ENCODE measurements at places on chromosomes 3 and 15.

GRCh38 chr15:100108846-100109245, 232.9 kb downstream of the ADAMTS17 start:
- no peak for DNase-seq

DNA sequence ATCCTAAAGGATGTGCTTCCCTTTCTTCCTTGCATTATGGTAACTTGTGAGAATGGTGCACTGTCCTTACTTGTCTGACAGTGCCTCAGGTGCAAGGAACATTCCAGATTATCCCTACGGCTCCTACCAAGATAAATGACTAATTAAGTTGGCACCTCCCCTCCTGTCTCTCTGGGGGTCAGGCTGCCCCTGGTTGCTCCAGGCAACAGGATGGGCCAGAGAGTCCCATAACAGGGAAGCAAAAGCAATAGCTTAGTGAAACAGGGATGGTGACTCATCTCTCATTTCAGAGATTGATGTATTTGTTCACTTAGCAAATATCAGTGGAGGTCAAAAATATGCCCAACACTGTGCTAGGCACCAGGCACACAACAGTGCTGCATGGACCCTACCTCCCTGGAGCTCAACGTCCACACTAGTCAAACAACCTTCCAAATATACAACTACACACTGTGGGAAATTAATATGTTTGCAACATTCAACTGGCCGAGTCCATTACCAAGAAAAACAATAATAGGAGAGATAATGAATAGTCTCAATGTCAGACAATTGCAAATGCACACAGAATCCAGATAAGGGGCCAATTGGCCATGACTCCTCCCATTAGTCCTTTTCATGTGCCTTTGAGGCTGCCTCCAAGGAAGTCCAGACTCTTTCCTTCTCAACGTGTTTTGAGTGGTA, 249.0 kb downstream of the TLE3 start:
- no peak for DNase-seq

GRCh38 chr3:122189357-122189756, 5.9 kb downstream of the CASR start:
- DNase-seq = no peak

- no peak for DNase-seq
Measured at GRCh38 chr15:64731805-64732151, 43.6 kb downstream of the RBPMS2 start.

DNA sequence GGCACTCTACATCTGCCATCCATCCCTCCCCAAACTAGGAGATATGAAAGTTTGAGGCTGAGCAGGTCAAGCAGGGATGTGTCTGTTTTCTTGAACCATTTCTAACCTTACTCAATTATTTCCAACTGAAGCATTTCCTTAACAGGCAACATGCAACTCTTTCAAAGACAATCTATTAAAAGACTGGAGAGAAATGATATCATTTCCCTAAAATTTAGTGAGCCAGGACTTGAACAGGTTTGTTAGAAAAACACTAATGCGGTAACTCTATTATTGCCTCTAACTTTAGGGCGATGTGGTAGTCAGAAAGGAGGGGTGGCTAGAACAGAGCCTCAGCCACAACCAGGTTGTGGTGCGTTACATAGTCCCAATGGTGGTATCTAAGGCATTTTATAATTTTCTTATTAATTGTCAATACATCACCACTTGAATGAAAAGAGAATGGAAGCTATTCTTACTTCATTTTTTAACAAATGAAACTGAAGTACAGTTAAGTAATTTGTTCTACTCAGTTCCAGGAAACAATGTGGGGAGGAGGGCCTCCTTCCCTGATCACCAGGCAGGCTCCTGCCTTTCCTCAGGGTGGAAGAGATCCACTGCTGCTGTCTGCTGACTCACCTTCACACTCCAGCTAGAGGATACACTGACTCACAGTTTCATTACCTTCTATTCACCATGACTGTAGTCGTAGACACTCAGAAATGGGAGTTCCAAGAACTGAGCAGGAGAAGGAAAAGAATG, 22.8 kb downstream of the MYO1E start:
- DNase-seq = no peak

DNA sequence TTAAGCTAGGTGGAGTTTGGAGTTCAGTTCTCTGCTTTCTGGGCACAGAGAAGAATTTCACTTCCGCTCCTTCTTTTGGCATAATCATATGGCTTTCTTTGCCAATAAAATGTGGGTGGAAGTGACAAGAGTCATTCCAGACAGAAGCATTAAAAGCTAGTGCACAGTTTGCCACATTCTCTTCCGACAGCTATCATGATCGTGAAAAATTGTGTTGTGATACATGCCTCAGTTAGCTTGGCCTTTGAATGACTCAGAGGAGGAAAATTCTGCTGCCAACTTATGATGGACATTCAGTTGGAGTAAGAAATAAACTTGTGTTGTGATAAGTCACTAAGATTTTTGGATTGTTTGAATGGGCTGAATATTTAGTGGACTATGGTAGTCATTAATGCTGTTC, 291.7 kb upstream of the SATB1 start:
- DNase-seq = no peak

GRCh38 chr15:81327516-81327915, 3.6 kb upstream of the STARD5 start:
- DNase-seq = no peak

DNA sequence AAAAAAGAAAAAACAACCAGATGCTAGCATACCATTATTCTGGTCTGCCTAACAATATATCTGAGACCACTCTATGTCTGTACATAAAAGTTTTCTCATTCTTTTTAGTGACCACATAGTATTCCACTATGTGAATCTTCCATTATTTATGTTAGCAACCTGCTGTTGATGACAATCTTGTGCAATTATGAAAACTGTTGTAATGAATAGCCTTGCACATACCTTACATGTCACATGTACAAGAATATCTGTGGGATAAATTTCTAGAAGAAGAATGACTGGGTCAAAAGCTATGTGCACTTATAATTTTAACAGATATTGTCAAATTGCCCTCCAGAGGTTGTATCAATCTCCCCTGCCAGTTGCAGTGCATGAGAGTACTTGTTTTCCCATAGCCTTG, 62.5 kb downstream of the ARHGAP31 start:
- no peak for DNase-seq

DNA sequence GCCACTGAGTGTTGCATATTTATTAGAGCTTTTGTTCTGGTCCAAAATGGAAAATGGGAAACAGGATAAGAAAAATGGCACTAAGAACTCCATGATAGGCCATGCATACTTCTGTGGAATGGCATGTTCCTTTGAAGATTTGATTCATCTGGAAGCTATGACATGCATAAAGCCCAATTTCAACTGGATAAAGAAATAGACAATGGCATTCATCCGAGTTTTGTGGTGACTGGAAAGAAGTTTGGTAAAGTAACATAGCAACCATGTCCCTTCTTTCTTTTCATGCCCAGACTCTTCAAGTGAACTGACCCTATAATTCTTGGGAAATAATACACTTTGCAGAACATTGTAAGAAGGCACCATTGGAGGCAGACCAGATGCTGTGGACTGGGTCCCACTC, 368.4 kb upstream of the IL12A start:
- DNase-seq = no peak

DNA sequence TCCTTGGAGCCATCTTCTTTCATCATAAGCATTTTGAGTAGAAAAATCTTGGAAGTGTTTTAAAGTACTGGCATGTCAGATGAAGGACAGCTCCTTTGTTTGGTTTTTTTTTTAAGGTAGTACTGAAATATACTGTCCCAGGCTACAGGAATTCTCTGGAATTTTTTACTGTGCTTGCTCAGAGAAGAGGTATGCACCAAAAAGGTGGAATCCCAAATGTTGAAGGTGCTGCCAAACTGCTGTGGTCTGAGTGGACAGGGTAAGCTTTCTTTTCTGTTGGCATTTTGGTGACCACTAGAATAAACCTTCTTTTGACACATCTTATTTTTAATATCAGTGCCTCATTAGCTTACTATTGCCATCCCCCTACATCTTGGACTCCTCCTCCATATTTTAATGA, 7.2 kb downstream of the GNL3 start:
- DNase-seq = no peak

DNA sequence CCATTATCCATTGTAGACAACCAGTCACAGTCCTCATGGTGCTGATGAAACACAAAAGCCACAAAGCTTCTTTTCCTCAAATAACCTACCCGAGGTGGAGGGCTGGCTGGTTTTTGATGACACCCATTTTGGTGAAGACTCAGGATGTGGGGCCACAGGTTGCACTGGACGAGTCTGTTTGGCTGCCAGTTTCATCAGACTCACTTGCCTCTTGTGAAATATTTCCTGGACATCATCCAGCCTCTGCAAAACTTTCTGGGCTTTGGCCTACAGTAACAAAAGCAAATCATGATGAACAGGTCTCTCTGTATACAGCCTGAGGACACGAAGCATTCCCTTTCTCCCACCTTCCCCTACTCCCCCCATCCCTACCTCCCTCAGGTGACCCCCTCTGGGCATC, 42.2 kb downstream of the B3GNT5 start:
- DNase-seq = no peak

- DNase-seq = no peak
Measured at GRCh38 chr3:45986303-45986982, 9.2 kb downstream of the FYCO1 start.

DNA sequence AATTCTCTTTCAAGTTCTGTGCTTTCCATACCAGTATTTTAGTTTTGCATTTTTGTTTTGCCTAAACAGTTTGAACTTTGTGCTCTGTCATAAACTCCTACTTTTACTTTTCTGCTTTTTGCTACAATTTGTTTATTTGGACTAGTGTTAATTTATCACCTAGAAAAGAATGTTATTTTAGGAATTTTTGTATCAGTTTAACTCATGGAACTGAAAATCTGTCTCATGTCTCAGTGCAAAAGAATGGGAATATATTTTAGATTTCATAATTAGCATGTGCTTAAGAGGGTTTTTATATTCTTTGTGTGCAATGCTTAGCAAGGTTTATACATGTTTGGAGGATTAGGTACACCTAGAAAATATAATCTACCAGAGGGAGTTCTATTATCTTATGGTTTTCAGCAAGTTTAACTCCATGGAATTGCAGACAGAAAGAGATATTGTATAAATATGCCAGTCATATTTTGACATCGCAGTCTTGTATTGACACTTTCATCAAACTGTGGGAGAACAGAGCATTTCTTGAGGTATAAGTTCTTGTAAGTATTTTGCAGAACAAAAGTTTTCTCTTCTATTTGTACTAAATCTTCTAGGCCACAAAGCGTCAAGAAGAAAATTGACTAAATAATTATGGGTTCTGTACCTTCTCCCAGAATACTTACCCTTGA, 409.9 kb downstream of the RBMS3 start:
- no peak for DNase-seq

GRCh38 chr15:62886431-62887071, 156.0 kb upstream of the TPM1 start:
- DNase-seq = peak; percentile 57

DNA sequence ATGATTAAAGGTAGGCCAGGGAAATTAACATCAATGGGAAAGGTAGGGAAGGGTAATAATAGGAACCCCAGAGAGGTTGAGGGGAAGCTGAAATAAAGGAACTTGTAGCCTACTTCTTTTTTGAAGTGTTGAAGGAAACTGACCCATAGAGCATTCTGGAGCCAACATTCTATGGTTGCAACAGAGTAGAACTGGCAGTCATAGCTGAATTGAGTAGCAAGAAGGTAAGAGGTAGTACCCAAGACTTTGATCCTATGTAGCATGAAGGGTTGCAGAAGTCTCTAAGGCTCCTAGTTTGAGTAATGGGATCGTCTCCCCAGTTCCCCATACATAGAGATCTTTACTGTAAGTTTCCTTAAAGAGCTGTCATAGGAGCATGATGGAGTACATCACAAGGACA, 7.4 kb upstream of the ZNF774 start:
- no peak for DNase-seq

DNA sequence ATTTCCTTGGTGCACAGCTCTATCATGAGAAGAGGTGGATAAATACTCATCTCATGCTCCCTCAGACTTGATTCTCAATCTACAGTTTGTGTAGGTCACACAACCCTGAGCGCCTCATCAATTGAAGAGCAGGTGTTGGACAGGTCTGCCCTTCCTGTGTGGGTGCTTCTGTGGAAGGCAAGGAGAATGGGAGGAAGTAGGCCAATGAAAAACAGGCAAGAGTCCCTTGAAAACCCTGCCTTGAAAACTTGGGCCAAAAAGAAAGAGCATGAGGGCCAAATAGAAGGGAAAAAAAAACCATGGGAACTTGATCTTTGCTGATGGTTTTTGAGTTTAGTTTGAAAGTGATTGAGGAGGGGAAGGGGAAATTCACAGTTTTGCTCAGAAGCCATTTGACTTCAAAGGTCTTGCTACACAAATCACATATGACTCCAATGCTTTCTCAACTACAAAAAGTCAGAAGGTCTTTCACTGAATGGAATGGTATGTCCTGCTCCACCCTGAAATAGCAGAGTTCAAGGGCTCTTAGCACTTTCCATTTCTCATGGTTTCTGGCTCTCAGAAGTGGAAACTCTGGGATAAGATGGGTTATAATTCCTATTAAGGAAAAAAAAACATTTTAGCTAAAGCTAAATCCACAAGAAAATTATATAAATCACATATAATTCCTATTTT, 37.2 kb upstream of the TM4SF1 start:
- no peak for DNase-seq

GRCh38 chr3:173399044-173399443, 1.5 kb downstream of the NLGN1 start:
- DNase-seq = no peak

DNA sequence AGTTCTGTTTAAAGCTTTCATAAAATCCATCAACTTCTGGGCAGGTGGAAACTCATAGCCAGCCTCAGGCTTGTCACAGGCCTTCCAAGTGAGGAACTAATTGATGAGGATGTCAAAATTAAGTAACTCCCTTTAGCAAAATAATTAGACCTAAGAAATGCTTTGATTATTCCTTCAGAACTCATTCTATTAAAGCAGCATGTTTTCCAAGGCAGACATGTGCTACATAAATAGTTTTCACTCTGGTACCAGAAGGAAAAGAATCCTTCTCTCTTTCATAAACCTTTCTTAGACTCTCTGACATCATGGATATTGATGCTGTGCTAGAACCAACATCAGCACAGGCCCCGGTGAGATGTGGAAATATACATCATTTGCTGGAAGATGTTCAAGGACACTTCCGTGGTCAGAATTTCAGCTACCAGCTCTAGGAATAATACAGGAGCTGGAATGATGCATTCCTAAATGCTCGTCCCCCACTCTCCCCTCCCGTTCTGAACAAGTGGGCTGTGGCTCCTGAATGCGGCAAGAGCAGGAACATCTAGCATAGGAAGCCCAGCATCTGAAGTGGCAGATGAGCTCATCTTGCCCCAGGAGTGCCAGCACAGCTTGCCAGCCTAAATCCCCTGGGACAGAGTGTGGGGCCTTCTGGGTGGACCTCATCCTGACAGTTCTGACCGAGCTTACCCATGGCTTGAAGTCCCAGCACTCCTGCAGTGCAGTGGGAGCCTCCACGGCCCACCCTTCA, 82.4 kb downstream of the WWTR1 start:
- no peak for DNase-seq

- DNase-seq = no peak
Measured at GRCh38 chr15:60673918-60674558, 195.1 kb upstream of the ICE2 start.

GRCh38 chr15:72521682-72522081, 47.6 kb downstream of the ARIH1 start:
- no peak for DNase-seq

- DNase-seq = no peak
Measured at GRCh38 chr15:62942428-62942827, 100.1 kb upstream of the TPM1 start.
